ENCODE measurements at places on chromosomes 16 and 17.
A peak's percentile ranks its signal among the peaks of the same experiment; 100 is the strongest.

- no peak for DNase-seq
Measured at GRCh38 chr17:75684924-75685323, 17.8 kb downstream of the SAP30BP start.

- DNase-seq, result no peak
Measured at GRCh38 chr16:51635181-51635580, 484.1 kb upstream of the SALL1 start.

- peak; percentile 84 for DNase-seq
Measured at GRCh38 chr16:67170168-67170948, at the start of gene NOL3. Gene NOL3 (plus strand): TSS chr16:67170538.

DNA sequence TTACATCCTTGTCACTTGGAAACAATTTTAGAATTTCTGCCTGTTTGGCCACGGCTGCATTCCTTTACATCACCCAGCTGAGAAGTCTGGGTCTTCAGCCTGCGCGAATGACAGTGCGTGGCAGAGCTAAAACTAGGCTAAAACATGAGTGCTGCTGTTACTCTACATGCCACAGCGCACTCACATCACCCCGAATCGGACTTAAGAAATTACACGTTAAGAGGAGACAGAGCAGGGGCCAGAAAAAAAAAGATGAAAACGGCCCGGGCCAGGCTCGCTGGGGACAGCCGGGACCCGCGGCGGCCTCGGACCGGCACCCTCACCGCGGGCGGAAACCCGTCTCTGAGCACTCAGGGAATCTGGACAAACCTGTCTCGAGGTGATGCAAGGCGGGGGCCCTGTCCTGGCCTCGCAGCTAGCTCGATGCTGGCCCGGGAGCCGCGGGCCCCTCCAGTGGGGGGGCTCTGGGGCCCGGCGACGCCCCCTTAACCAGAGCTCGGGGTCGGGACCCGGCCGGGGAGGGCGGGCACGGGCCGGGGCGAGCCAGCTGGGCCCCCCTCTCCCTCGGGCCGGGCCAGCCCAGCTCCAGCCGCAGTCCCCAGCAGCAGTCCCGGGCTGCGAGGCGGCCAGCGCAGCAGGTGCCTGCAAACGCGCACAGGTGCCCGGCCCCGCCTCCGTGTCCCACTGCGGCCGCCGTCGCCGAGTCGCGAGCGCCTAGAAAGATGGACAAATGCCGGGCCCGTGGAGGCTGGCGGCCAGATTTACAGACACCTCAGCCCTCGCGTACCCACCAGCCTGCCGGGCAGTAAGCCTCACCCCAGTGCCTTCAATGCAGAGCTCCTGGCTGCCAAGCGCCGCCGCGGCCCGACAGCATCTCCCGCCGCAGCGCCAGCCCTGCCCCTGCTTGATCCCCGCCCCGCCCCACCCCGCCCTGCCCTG lies at the start of gene AKTIP:
AKTIP (minus strand) TSS at position 879 of the 939 bp plus-strand sequence. CDS start 2,950 bp downstream, outside the sequence.
- DNase-seq, result peak; percentile 73

- DNase-seq, result no peak
Measured at GRCh38 chr17:48463526-48463925, 33.5 kb upstream of the SKAP1 start.

DNA sequence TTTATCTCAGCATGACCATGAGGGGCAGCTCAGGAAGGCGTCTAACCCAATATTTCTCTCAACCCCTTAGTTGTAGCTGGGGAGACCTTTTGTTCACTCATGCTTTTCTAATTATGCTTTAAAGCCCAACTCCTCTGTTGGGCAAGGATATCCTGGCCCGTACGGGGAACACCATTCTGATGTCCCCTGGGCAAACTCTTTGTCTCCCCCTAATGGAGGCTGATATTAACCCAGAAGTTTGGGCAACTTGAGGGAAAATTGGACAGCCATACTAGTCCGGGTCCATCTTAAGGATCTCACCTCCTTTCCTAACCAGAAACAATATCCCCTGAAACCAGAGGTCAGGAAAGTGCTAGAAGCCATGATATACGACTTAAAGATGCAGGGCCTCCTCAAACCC lies 143.7 kb upstream of the COX10 start:
- DNase-seq, result no peak
